ENCODE measurements at places on chromosomes 6 and 20.
A peak's percentile ranks its signal among the peaks of the same experiment; 100 is the strongest.

GRCh38 chr20:62832212-62832922, 15.5 kb downstream of the COL9A3 start:
- DNase-seq: no peak

DNA sequence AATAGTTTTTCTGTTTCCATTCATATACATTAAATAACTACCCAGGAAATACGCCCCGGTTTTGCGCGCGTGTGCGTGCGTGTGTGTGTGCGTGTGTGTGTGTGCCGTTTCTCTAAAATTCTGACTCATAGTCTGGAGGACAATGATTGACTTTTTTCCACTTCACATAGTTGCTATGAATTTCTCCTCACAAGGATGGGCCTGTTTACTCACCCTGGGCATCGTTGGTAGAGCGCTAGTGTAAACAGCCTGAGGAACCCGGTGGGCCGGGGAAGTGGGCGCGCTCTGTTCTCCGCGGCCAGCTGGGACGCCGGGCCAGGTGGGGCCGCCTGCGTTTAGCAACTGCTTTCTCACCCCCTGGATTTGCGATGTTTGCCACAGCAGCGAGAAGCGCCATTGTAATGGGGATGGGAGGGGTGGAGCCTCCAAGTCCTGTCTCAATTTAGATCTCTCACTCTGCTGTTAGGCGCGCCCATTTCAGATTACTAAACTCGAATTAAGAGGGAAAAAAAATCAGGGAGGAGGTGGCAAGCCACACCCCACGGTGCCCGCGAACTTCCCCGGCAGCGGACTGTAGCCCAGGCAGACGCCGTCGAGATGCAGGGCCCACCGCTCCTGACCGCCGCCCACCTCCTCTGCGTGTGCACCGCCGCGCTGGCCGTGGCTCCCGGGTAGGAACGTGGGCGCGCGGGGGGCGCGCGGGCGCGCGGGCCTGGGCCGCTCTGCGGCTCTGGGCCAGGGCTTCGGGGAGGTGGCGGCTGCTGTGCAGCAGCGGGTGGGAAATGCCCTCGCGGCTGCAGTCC, at the start of gene CD109:
Gene CD109, plus strand, starts transcription at position 585 of the 803 bp plus-strand sequence. Its CDS starts 13 bp downstream, at position 598.
- DNase-seq: peak; percentile 54

DNA sequence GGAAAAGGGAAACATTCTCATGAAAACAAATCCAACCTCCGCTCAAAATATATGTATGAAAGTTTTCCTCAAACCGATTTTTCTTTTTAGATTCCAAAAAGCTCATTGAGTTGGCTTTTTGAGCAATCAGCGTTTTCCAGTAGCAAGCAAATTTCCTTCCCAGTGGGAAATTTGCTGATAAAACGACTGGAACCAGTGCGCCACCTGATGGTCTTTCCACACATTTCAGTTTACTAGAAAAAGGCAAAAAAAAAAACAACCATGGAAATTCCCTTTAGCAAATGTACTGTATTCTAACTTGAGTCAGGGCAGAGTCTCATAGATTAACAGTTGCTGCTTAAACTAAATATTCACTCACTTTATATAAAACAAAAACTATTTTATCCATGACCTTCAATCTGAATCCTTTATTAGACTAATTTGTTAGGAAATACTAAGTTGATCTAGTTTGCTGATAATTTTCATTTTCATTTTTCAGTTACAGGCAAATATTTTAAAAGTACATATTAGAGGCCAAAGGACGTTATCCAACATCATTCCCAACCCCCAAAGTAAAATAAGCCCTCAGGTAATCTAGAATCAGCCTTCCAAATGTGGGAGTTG, 271.5 kb downstream of the FOXA2 start:
- DNase-seq: no peak

GRCh38 chr6:2855061-2855519, 13.4 kb upstream of the SERPINB1 start:
- DNase-seq: no peak

- no peak for DNase-seq
These were observed 49.4 kb downstream of the ADAT2 start for GRCh38 chr6:143401068-143401446.

- DNase-seq: no peak
These were observed 161.4 kb upstream of the PMEPA1 start for GRCh38 chr20:57871237-57871632.

GRCh38 chr6:143260857-143261256, 189.6 kb downstream of the ADAT2 start:
- no peak for DNase-seq
